ENCODE measurements at places on chromosomes 6 and 20.

DNA sequence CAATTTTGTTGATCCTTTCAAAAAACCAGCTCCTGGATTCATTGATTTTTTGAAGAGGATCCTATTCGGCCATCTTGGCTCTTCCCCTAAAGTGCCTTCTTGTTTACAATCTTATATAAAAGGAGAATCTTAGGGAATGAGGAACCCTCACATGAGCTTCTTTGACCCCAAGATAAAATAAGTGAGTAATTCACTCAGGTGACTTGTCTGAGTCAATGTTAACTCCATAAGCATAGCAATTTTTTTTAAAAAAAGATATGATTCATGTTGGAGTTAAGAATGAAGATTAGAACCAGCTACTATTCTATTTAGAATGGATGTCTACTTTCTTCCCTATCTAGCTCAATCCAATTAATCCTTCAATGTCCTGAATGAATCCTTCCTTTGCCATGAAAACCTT is 21.0 kb downstream of the WASF1 start:
- no peak for DNase-seq
- H3K4me1 ChIP-seq = no peaks in the 10 kb centered on the region
- H3K4me3 ChIP-seq = no peak overlapping the region
- no peak overlapping the region for H3K27ac ChIP-seq
- peaks cover 24% of the 10 kb centered on the region for H3K27me3 ChIP-seq

GRCh38 chr20:43825581-43825980 is 89.1 kb upstream of the TOX2 start:
- H3K36me3 ChIP-seq = no peaks in the 10 kb centered on the region
- no peak for DNase-seq
- H3K27ac ChIP-seq = no peak overlapping the region
- H3K4me3 ChIP-seq = no peak overlapping the region

DNA sequence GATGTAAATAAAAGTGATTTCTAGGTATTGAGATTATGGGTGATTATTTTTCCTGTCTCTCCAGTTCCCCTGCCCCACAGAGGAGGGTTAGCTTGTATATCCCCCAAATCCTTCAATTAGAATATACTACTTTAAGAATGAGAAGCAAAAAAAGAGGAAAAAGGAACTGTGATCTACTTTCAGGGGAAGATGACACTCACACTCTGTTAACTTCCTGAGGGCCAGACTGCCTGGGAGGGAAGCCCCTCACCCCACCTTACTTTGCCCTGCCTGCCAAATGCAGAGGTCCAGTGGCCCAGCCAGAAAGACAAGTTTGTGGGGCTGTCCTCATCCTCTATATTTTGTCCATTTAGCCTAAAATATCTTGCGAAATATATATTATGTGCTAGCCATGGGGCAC is 9.2 kb upstream of the LY86 start:
- peaks cover 4% of the 10 kb centered on the region for H3K27me3 ChIP-seq
- H3K27ac ChIP-seq = no peak overlapping the region
- DNase-seq = no peak
- peaks cover 7% of the 10 kb centered on the region for H3K4me1 ChIP-seq
- no peak overlapping the region for H3K4me3 ChIP-seq

DNA sequence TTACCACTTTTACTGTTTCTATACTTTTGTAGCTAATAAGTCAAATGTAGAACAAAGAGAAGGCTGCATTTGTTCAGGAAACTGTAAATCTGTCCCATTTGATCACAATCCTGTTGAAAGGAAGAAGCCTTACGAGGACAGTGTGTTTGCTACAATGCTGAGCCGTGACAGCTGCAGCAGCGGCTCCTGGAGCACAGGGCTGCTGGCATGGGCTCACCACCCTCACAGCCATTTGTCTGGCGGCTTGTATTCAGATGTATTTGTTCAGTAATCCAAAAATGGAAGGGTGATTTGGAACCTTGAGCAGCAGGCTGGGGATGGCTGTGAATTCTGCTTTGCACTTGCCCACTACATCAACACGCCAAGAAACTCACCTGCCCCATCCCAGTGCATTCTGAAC is 5.7 kb downstream of the TUBB2A start:
- H3K4me1 ChIP-seq = peaks cover 2% of the 10 kb centered on the region
- H3K4me3 ChIP-seq = no peak overlapping the region
- no peak for DNase-seq

DNA sequence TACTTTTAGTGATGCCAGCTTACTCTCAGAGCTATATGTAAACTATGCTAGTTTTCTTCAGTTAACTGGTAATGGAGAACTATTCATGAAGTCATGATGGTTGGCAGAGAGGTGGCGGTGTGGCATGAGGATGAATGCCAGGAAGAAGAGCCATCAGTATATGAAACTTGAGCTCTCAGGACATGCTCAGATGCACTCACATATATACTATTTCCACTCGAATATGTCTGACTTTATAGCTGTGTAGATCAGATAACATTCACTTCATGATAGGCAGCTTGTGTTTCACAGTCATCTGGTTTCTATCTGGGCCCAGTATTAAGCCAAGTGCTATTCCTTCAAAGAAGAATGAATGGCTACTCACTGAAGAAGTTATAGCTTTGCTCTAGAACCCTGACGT is 46.2 kb upstream of the CEP85L start:
- H3K27me3 ChIP-seq = no peaks in the 10 kb centered on the region
- peaks cover 21% of the 10 kb centered on the region for H3K4me1 ChIP-seq
- H3K27ac ChIP-seq = no peak overlapping the region

GRCh38 chr20:51731731-51732095 is 36.5 kb downstream of the ATP9A start:
- no peaks in the 10 kb centered on the region for H3K27me3 ChIP-seq
- no peaks in the 10 kb centered on the region for H3K4me1 ChIP-seq
- H3K27ac ChIP-seq = no peak overlapping the region

- H3K27me3 ChIP-seq = peaks cover 8% of the 10 kb centered on the region
- no peak overlapping the region for H3K4me3 ChIP-seq
- H3K36me3 ChIP-seq = no peaks in the 10 kb centered on the region
- peaks cover 8% of the 10 kb centered on the region for H3K4me1 ChIP-seq
Measured at GRCh38 chr20:60096166-60096565, 137.9 kb downstream of the CDH26 start.

Data from activated CD8-positive, alpha-beta memory T cell treated with anti-CD3 and anti-CD28 coated beads, Interleukin-2, amount 10 ng/mL, durations not matched to agents 7 days and 5 days (primary cell).